ENCODE measurements at places on chromosomes 16 and 17. TPM values are rescaled to one million over a fixed set of nuclear protein-coding genes. Genes with fewer than 3 reads are reported as not detected.

CDH8 gene
- total RNA-seq: not detected

PRSS22 gene
- total RNA-seq: not detected

TBL3 gene
- total RNA-seq: 38.9 TPM

DNA sequence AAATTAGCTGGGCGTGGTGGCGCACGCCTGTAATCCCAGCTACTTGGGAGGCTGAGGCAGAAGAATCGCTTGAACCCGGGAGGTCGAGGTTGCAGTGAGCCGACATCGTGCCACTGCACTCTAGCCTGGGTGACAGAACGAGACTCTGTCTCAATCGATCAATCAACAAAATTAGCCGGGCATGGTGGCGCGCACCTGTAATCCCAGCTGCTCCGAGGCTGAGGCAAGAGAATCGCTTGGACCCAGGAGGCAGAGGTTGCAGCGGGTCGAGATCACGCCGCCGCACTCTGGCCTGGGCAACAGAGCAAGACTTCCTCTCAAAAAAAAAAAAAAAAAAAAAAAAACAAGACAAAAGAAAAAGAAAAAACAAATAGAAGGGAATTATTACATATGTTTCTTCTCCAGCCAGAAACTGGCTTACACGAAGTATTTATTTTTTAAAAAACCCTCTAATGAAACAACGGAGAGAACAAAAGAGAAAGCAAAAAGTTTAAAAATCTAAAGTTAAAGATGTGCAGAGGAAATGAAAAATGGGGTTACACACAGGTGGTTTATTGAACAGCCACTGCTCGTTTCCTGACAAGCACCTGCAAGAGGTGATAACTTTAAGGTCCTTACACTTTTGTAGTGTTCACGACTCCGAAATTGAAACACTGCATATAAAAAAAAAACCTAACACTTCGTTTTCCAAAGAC, 1.4 kb downstream of the SYNRG start:
- peak overlapping the region; percentile 90 for H3K27ac ChIP-seq
- H3K4me3 ChIP-seq: peak overlapping the region; percentile 83
- H3K4me1 ChIP-seq: no peaks in the 10 kb centered on the region

DNA sequence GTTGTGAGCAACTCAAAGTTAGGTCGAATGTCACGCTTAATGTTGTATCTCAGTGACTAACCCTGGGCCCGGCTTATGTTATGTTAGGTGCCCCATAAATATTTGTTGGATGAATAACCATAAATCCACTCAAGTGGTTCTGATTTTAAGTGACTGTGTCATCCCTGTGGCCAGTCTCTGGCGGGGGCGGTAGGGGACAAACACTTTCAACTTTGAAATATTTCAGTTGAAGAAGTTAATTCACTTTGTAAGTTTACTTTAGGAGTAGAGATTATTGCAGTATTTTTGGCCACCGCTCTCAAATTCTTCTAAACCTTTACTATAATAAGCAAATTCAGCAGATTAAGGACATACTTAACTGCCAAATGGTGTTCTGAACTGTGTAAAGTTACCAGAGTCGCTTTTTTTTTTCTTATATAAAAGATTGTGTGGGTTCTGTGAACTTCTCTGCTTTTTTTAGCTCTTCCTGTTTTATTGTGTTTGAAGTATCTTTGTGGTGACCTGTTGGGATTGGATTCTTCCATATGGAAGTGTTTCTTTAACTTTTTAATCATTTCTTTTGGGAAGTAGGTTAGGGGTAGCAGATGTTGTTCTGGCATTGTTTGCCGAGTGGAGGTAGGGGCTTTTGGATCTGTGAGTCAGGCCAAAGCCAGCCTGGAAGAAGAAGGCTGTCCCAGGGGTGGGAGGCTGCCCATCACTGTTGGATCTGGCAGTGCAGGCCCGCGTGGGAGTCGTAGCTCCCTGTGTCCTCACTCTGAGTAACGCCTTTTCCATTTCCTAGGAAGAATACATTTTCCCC, 61.4 kb upstream of the TBX2 start:
- peak overlapping the region; percentile 44 for H3K27ac ChIP-seq
- H3K27me3 ChIP-seq: no peaks in the 10 kb centered on the region
- H3K4me3 ChIP-seq: no peak overlapping the region
- peaks cover 11% of the 10 kb centered on the region for H3K4me1 ChIP-seq
- no peak for DNase-seq
- no peaks in the 10 kb centered on the region for H3K36me3 ChIP-seq

GRCh38 chr16:79434771-79435170, 165.8 kb downstream of the MAF start:
- no peaks in the 10 kb centered on the region for H3K36me3 ChIP-seq
- H3K27me3 ChIP-seq: no peaks in the 10 kb centered on the region
- no peak overlapping the region for H3K27ac ChIP-seq
- H3K4me1 ChIP-seq: no peaks in the 10 kb centered on the region
- no peak overlapping the region for H3K4me3 ChIP-seq

DNA sequence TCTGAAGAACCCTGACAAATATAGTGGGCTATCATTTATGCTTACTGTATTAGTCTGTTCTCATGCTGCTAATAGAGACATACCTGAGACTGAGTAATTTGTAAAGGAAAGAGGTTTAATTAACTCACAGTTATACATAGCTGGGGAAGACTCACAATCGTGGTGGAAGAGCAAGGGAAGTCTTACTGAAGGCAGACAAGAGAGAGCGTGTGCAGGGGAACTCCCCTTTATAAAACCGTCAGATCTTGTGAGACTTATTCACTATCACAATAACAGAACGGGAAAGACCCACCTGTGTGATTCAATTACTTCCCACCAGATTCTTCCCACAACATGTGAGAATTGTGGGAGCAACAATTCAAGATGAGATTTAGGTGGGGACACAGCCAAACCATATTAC, 526.8 kb upstream of the GOT2 start:
- no peak overlapping the region for H3K4me3 ChIP-seq
- H3K36me3 ChIP-seq: no peaks in the 10 kb centered on the region

Measured in Peyer's patch (tissue), 4 donors.